ENCODE measurements at places on chromosomes 2 and 18.

DNA sequence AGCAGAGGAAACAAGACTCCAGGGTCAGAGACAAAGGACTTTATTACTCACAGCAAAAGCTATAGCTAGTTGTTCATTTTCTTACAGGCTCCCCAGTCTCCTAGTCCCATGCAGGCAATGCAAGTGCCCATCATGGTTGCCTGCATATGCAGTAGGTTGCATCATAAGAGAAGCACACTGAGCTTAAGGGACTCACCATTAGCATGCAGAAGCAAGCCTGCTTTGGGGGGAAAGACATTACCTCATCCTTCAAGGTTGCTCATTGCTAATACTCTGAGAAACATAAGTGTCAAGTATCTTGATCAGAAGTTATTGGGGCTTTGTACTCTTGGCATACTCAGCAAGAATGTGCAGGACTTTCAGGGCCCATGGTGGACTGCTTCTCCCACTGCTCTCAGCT lies 114.6 kb upstream of the CCDC68 start:
- DNase-seq, result no peak

DNA sequence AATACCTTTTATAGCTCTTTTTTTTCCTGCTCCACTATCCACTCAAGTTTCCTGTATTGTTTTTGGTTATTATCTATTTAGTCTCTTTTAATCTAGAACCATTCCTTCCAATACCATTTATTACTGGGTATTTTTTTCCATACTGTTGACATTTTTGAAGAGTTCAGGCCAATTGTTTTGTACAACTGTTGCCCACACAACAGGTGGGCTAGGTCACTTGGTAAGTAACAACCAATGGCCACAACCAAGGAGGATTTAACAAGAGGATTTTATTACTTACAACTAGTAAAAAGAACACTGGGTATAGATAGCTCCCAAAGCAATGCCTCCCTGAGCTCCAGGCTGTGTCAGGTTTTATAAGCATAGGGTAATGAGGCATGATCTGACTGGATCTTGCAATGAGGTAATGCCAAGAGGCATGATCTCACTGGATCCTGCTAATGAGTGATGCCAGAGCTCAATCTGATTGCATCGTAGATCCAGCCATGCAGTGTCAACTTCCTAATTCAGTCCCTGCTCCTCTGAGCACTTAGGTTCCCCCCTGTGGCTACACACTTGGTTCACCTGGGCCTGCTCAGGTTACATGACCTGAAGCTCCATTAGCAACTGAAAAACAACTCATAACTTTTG lies 7.1 kb upstream of the CEP68 start:
- no peak for DNase-seq

GRCh38 chr2:135863233-135863632 lies 13.0 kb downstream of the MCM6 start:
- DNase-seq, result no peak

DNA sequence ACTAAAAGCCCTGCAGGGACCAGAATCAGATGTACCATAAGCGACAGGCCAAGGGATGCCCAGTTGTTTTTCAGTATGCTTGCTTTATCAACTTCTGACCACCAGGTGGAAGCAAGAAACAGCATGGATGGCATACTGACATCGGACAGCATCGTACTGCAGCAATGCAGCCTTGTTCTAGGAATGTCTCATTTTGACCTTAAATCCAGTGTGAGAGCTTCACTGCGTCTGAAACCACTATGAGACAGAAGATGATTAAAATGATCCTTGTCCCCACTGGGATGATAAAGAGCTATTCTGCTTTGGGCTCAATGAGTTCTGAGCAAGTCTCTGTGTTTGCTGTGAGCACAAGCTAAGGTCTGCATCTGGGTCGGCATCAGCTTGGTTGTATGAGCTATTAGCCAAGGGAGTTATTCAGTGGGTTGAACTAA lies 54.3 kb downstream of the CDK15 start:
- peak; percentile 54 for DNase-seq

DNA sequence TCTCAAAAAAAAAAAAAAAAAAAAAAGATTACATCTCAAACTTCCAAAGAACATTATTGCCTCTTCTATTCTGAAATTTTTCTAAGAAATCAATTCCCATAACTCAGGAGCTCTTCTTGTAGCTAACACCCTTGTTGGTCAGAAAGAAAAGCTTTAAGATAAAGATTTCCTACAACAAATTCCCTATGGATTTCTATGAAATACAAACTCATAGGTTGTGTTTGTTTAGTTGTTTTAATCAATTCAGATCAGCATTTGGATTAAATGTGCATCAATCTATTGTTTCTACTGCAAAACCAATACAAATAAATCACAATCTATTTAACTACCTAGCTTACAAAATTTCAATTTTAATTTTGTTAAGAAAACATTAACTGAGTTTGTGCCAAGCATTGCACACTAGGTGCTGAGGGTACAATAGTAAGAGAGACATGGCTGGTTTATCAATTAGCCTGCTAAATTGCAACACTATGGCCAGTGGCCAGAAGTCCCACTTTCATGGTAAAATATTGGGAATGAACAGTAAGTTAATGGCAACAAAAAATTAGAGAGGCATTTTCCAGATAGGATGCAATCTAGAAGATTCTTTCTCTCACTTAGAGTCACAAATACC lies 80.2 kb upstream of the MYCN start:
- no peak for DNase-seq

GRCh38 chr2:106582148-106583143 lies 95.3 kb downstream of the CD8B2 start:
- peak; percentile 49 for DNase-seq

DNA sequence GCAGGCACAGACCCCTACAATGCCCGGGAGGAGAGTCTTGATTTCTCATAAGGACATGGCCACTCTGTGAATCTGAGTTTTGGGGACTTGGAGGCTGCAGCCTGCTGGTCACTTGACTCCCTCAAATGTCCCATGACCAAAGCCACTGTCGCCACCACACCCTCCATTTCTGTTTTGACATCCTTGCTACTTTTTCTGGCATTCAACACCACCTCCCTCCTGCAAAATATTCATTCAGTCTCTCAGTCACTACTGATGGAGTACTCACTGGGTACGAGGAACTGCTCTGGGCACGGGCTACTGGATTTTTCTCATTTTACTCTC lies 208.6 kb upstream of the HAAO start:
- DNase-seq, result no peak

DNA sequence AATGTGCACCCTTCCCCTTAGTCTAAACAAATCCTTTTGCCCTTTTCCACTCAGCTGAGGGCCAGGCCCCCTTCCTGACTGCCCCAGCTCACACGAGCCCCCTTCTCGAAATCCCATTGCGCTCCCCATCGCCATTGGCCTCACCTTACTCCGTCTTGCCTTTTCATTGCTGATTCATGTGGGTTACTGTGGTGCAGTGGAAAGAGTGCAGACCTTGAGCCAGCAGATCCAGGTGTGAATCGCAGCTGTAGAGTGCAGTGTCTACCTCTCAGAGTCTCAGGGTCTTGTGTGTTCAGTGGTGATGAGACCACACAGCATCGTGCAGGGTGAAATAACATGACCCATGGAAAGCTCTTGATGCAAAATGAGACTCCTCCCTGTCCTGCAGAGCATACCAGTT lies 132.4 kb upstream of the APCDD1 start:
- no peak for DNase-seq

- DNase-seq, result no peak
Observed at GRCh38 chr2:100786297-100786658, 33.7 kb upstream of the NPAS2 start.

DNA sequence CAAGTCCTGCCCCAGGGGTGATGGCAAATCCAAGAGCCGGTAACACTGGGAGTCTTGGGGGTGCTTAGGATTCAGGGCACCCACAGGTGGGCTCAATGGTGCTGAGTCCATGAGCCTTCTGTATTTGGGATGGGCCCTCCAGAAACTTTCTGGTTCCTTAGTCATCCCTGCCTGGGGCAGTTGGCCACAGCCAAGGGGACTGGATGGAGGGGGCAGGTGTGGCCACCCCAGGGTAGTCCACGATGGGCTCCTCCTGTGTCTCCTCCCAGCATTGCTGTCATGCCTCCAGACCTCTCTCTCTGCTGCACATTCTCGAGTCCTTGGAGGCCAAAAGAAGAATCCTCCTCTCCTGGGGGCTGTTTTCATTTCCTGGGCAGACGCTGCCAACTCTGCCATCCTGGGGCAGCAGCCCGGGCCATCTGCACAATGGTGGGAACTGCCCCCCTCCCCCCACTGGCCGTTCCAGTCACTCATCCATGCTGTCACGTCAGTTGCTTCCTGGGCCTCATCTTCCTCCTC lies 158.0 kb upstream of the TWIST2 start:
- DNase-seq, result no peak

- DNase-seq, result peak; percentile 29
Observed at GRCh38 chr2:16664052-16664731, 1.4 kb downstream of the CYRIA start.

- DNase-seq, result no peak
Observed at GRCh38 chr2:82839036-82839435, 1620.0 kb downstream of the SUCLG1 start.

DNA sequence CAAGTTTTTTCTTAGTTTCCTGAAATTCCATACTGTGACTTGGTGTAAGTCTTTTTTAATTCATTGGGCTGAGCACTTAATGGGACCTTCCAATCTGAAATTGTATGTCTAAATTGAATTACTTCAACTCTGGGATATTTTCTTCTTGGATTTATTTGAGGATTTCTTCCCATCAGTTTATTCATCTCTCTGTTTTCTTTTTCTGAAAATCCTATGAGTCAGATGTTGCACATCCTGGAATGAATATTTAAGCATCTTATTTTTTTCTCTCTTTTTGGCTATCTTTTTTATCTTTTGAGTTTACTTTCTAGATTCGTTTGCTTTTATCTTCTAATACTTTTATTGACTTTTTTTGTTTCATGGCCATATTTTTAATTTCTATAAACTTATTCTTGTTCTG lies 55.4 kb upstream of the ACYP2 start:
- DNase-seq, result no peak

DNA sequence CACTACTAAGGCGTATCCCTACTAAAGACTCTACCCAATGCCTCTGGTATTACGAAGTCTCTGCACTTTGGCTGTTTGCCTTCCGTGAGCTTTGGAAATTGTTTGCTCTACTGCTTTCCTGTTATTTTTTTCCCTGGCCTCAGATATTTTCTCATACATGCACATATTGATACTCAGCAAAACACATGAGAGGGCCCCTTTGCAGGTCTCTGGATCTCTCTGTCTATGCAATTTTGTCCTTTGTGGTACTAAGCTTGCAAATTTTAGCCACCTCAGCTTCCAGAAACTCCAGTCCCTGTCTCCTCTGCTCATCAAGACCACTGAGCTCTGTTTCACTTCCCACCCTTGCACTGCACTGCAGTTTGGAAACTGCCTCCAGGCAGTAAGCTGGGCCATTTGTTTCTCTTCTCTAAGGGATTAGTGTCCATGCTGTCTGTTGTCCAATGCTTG lies 46.6 kb downstream of the TAF1B start:
- no peak for DNase-seq

DNA sequence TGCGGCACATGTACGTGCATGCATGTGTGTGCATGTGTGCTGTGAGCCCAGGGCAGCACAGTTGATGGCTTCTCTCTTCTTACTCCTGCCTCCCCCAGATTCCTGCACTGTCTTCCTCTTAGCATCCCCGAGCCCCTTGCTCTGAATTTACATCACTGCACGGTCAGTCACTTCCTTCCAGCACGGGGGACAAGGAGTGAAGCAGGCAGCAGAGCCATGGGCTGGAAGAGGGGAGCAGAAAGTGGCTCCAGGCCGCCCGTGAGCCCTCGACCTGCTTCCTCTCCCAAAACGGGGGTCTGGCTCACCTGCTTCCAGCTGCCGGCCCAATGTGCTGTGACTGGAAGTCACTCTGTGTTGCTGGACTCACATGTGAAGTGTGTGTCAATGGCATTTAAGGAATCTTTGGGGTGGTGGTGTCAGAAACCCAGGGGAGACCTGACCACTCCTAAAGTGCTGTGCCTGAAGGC lies 106.1 kb downstream of the FAM210A start:
- DNase-seq, result no peak

DNA sequence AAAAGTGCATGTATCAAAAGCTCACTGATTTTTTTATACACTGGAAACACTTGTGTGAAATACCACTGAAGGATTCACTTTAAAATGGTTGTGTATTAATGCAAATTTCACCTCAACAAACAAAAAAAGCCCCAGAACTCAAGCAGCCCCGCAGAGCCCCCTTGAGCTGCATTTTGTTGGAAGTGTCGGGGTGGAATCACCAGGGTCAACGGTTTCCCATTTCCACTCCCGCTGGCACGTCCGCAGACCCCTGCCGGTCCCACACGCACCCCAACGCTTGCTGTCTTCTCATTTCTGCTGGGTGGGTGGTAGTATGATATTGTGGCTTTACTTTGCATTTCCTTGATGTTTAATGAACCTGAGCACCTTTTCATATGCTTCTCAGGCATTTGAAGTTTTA lies 239.7 kb downstream of the FAM210A start:
- DNase-seq, result no peak

GRCh38 chr2:223084873-223085272 lies 32.9 kb downstream of the KCNE4 start:
- DNase-seq, result no peak

DNA sequence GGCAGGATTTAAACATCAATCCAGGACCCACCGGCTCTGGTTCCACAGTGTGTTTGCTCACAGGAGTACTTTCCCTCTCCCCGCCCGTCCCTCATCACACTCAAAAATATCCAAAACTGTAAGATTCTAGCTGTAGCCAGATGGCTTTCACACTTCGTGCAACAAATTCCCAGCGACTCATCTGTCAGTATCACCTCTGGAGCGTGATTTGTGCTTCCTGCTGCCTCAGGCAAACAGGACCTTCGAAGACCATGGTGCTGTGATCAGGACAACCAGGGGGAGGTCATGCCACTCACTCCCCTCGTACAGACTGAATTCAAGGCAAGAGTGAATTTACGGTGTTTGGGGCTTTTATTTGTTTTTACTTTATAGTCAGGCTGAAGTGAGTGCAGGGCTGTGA lies 154.5 kb upstream of the PID1 start:
- DNase-seq, result no peak

- no peak for DNase-seq
Observed at GRCh38 chr18:62164855-62165487, 21.9 kb downstream of the PIGN start.

GRCh38 chr2:142871396-142871795 lies 6.1 kb upstream of the KYNU start:
- no peak for DNase-seq

DNA sequence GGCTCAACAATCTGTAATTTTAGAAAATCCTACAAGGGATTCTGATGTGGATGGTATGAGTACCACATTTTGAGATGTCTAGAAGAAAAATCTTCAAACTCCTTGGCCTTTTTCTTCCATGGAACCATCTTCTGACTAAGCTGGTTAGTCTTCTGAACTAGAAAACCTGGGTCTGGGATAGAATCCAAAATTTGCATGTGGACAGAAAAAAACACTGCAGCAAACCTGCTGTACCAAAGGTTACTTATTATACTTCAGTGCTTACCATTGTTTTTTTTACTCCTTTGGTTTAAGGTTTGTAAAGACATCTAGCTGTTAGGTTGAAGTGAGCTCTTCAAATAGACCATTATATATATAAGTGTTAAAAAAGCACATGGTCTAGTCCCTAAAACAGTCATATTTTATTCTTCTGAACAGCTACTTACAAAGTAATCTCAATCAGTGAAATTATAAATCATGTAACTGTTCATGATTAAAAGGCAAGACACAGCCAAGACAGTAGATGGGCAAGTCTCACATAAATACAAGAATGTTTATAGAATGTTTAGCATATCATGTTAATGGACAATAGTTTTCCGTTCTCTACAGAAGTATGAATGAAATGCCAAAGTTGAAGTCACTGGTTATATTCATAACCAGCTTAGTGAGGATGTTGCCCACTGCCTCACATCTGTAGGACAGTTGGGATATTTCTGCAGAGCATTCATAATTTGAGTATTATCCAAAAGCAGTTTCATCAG lies 85.5 kb downstream of the ORC4 start:
- DNase-seq, result no peak

Data from NCI-H748 treated with DMSO at 0.1 percent for 48 hours (cell line).